ENCODE measurements at places on chromosomes 2 and 18.

GRCh38 chr2:217658806-217659205 lies 344.0 kb downstream of the TNS1 start:
- no peak for DNase-seq

GRCh38 chr2:42954227-42954962 lies 162.0 kb upstream of the HAAO start:
- DNase-seq, result no peak

- no peak for DNase-seq
Observed at GRCh38 chr2:172658945-172659344, 76.7 kb upstream of the RAPGEF4 start.

GRCh38 chr2:156470975-156471583 lies 34.9 kb downstream of the GPD2 start:
- no peak for DNase-seq

GRCh38 chr18:55300421-55300935 lies 287.5 kb downstream of the TCF4 start:
- no peak for DNase-seq

DNA sequence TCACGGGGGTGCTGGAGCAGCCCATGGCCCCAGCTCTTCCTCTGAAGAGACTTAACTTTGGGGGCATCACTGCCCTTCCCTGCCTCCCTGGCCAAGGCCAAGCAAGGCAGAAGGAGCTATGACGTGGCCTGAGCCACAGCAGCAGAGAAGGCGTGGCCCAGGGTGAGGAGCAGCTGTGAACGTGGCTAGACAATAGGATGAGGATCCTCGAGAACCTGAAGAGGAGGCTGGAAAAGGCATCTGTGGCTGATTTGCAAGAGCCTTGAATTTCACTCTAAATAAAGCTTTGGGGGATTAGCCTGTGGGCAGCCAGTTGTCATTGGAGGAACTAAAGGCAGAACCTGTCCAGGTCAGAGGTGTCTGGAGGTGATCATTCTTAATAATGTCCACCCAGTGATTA lies 652.9 kb upstream of the ID2 start:
- no peak for DNase-seq

GRCh38 chr2:160910681-160911080 lies 249.5 kb upstream of the TANK start:
- no peak for DNase-seq

GRCh38 chr2:110647777-110648176 lies 30.1 kb downstream of the BUB1 start:
- no peak for DNase-seq

- DNase-seq, result no peak
Observed at GRCh38 chr18:39558658-39559057, 1993.1 kb upstream of the CELF4 start.

DNA sequence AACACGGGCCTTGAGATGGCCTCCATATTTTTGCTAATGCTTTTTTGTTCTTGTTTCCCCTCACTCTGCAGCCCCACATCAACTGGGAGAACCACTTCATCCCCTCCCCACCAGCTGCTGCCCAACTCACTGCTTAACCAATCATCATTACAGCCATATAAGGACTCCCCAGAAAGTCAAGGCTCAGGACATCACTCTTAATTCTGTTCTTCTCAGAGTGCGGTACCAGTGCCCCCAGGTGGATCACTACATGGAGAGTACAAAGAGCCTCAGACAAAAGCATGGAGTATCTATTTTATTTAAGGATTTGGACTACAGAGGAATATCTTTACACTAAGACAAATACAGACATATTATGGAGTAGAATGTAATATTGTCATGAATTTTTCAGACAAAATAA lies 340.6 kb downstream of the PAX3 start:
- DNase-seq, result no peak

DNA sequence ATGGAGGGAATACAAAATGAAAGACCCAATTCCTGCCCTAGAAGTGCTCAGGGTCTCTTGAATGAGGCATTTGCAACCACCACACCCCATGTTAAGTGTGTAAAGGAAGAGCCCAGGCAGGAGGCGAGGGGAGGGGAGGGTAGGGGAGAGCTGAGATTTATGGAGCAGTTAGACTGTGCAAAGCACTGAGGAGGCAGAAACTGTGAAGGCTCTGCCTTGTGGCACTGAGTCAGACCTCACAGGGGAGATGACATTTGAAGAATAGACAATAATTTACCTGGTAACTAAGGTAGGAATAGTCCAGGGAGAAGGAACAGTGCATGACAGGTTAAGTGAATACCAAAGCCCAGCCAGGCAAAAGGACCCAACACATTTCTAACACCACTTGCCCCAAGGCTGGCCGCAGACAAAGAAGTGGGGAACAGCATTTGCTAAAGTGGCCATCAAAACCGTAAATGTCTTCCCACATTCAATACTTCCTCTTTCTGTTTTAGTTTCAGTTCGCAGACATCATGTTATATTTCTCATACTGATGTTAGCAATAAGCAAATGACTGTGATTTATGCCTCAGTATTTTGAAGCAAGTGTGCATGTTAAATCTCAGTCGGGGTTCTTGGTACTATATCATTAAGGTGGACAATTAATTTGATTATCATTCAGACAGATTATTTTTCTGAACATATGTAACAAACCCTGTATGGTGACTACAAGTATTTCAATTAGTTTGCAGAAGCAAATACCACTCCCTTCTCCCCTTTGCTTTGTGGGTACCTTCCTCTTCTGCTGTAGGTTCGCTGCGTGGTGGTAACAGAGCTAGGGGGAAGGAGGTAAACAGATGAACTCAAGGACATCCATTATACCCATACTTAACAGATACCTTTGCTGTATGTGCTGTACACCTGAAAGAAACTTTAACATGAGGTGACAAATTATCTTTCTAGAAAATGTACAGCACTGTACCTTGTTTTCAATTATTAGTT lies 27.5 kb downstream of the CDH20 start:
- DNase-seq, result no peak

DNA sequence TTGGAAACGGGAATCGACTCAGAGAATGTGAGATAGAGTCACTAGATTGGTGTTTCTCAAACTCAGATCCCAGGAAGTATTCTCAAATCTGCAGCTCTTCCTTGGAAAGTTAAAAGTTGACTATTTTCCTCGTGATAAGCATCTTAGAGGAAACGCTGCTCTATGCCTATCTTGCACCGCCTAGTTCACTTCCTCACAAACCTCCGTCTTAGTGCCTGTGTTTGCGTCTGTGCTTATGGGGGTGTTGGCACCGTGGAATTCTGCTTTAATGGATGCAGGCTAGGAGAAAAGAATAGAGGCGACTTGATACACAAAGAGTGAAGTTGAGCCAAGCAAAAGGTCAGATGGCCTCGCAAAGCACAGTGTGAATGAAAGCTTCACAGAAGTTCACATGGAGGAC lies 255.3 kb upstream of the ID2 start:
- no peak for DNase-seq
